ENCODE measurements at places on chromosomes 1 and 21. TPM values are rescaled to one million over a fixed set of nuclear protein-coding genes. Genes with fewer than 3 reads are reported as not detected.

DNA sequence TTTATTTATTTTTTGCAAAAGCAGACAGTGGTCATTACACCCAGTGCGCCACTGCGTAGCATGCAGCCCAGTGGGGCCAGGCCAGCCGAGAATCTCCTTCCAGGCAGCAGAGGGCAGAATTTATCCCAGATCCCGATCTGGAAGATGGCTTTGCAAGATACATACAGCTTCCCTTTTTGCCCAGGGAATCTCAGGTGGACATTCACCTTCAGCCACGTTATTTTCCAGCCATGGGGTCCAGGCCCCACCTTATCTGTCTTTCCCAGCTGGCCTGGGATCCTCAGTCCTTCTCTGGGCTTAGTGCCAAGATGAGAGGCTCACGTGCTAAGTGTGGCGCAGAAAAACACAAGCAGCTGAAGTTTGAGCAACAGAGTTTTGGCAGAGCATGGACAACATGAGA is 123.6 kb downstream of the AJAP1 start:
- H3K27me3 ChIP-seq: no peaks in the 10 kb centered on the region
- DNase-seq: no peak
- H3K36me3 ChIP-seq: no peaks in the 10 kb centered on the region
- no peak overlapping the region for H3K27ac ChIP-seq

DNA sequence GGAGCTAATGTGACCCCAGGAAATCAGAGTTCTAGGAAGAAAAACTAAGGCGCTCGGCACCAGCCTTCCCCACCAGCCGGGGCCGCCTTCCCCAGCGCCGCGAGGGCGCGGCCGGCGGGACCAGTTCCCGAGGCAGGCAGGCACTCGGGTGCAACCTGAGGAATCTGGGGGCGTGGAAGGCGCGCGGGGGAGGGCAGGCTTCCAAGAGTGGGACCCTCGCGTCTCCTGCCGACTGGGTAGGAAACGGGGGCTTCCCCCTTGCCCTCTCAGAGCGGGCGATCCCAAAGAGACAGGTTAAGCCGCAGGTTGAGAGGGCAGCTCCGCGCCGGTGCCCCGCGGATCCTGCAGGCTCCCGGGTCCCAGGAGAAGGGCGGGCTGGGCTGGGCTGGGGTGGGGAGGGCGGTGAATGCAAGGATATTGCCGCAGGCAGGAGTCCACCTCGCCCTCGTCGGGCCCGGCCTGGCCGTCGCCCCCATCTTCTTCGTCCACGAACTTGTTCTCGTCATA is 431 bp downstream of the ARPC5 start:
- peak overlapping the region; percentile 60 for H3K4me3 ChIP-seq
- DNase-seq: peak; percentile 77
- no peaks in the 10 kb centered on the region for H3K4me1 ChIP-seq
- no peaks in the 10 kb centered on the region for H3K27me3 ChIP-seq
- H3K27ac ChIP-seq: peak overlapping the region; percentile 85
- H3K36me3 ChIP-seq: no peaks in the 10 kb centered on the region

- no peaks in the 10 kb centered on the region for H3K4me1 ChIP-seq
- H3K4me3 ChIP-seq: no peak overlapping the region
- no peaks in the 10 kb centered on the region for H3K36me3 ChIP-seq
- H3K27me3 ChIP-seq: no peaks in the 10 kb centered on the region
- DNase-seq: no peak
These were observed 35.6 kb upstream of the GPR157 start for GRCh38 chr1:9164532-9164900.

GRCh38 chr1:165392634-165393571 is 36.4 kb upstream of the LMX1A start:
- DNase-seq: peak; percentile 94
- no peaks in the 10 kb centered on the region for H3K36me3 ChIP-seq
- no peaks in the 10 kb centered on the region for H3K4me1 ChIP-seq
- H3K4me3 ChIP-seq: no peak overlapping the region
- H3K27me3 ChIP-seq: no peaks in the 10 kb centered on the region
- no peak overlapping the region for H3K27ac ChIP-seq

GRCh38 chr21:38804030-38804788 is 1.5 kb upstream of the ETS2 start:
- no peak overlapping the region for H3K27ac ChIP-seq
- DNase-seq: peak; percentile 54
- no peak overlapping the region for H3K4me3 ChIP-seq
- H3K4me1 ChIP-seq: peaks cover 2% of the 10 kb centered on the region
- H3K36me3 ChIP-seq: no peaks in the 10 kb centered on the region

DNA sequence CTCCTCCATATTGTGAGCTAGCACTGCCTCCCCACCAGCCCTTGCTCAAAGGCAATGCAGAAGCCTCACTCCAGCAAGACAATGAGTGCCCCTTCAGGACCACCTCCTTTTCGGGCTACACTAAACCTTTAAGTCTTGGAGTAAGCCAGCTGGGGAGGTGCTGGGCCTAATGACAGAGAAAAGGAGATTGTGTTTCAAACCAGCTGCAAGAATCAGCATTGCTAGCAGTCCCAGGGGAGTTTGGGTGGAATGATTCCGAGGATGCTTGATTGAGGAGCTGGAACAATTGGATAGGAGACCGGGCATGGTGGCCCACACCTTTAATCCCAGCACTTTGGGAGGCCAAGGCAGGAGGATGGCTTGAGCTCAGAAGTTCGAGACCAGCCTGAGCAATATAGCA is 54.1 kb upstream of the GPR37L1 start:
- H3K36me3 ChIP-seq: no peaks in the 10 kb centered on the region
- DNase-seq: no peak
- H3K27me3 ChIP-seq: no peaks in the 10 kb centered on the region
- H3K27ac ChIP-seq: no peak overlapping the region

The TUFT1 gene
- 6.5 TPM for total RNA-seq

All from aorta (tissue), 5 donors.